Trophoblast cell (in vitro differentiated cells and primary cell): ENCODE measurements at places on chromosomes 7 and 10.
A peak's percentile ranks its signal among the peaks of the same experiment; 100 is the strongest.

DNA sequence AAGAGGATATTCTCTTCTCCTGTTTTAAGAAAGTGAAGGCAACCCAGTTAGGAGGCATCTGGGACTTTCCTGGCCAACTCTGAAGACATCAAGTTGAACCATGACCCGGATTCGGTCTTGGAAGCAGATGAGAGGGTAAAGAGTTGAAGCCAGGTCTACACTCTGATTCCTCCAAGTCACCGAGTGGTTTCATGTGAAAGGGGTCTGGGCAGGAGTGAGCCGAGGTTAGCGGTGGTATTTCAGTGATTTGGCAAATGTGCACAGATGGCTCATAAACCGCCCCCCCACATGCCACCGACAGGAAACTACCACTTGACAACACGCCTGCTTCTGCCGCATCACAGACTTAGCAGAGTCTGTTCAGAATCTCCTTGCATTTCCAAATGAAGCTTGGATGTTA lies 11.4 kb upstream of the REPIN1 start:
- DNase-seq, result peak; percentile 42

- DNase-seq, result no peak
These were observed 76.0 kb downstream of the GRK5 start for GRCh38 chr10:119283387-119283786.

- no peak for DNase-seq
These were observed 192.6 kb downstream of the MGMT start for GRCh38 chr10:129659508-129660268.

GRCh38 chr10:1132584-1132983 lies 76.4 kb downstream of the WDR37 start:
- DNase-seq, result no peak

- DNase-seq, result no peak
These were observed 22.3 kb upstream of the C10orf95 start for GRCh38 chr10:102473445-102474331.

DNA sequence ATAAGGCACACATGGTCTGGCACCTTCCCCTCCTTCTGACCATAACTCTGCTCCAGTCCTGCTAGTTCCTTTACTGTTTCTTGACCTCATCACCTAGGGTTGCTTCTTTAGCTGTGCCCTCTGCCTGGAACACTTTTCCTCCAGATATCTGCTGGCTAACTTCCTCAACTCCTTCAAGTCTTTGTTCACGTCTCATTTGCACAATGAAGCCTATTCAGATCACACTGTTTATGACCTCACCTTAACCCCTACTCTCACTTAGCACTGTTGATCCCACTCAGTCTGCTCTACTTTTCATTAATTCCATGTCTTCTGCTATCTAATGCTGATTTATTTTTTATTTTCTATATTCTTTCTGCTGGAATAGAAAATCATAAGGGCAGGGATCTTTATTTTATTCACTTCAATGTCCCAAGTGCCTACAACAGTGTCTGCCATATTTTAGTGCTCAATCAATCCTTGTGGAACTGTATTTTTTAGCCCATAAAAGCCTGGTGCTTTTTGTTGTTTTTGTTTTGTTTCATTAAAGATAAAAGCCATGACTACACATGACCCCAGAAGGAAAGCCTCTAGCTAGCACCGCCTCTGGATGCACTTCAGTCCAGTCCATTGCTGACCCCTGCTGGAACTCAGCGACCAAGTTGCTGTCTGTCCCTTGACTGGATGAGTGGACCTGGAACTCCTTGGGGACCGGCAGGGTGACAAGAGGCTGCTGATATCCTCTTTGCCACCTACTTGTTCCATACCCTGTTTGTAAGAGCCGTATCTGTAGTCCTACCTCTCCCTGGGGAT lies 12.3 kb downstream of the KLF14 start:
- peak; percentile 90 for DNase-seq

DNA sequence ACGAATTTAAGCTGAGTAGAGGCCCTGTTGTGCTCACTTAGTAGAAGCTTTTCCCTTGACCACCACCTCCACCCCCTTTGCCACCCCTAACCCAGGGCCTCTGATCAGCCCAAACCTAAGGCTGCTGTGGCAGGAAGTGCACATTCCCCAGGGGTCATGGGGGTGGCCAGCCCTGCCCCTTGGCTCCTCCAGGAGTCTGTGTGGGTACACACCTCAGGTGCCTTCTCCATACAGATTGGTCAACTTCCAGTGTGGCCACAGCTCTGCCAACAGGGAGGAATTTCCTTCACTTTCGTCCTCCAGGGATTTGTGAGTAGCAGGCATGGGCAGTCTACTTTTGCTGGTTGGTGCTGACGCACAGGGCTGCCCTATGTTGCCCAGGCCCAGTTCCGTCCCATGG lies 249.9 kb upstream of the ZNF32 start:
- DNase-seq, result no peak

- DNase-seq, result no peak
These were observed 156.5 kb downstream of the SGMS1 start for GRCh38 chr10:50467209-50467608.
